ENCODE measurements at places on chromosomes 3 and 15.

DNA sequence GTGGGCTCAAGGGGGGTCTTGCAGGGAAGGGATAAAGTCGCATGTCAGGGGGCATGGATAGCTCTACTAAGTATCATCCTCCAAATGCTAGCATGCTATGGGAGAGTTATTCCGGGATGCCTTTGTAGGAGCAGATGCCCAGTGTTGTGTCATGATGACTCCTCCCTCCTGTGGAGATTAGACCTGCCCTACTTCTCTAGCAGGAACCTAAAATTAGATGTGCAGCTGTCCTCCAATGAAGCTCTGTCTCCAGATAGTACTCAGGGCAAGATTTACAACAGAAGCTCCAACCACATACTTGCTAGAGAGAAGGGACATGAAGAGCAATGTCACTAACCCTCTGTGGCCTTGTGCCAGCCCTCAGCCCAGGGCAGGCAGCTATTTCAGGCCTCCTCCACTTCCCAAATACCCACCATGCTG is 82.5 kb downstream of the AGBL1 start:
- no peak for DNase-seq

- DNase-seq: no peak
Observed at GRCh38 chr15:89780601-89781000, 4.5 kb downstream of the MESP2 start.

GRCh38 chr15:59537403-59537802 is 74.2 kb upstream of the GCNT3 start:
- no peak for DNase-seq

GRCh38 chr15:85489773-85490493 is 109.5 kb downstream of the AKAP13 start:
- no peak for DNase-seq

- DNase-seq: no peak
Observed at GRCh38 chr3:85760342-85760741, 801.6 kb downstream of the CADM2 start.

GRCh38 chr3:112472691-112473090 is 26.6 kb downstream of the BTLA start:
- DNase-seq: no peak

DNA sequence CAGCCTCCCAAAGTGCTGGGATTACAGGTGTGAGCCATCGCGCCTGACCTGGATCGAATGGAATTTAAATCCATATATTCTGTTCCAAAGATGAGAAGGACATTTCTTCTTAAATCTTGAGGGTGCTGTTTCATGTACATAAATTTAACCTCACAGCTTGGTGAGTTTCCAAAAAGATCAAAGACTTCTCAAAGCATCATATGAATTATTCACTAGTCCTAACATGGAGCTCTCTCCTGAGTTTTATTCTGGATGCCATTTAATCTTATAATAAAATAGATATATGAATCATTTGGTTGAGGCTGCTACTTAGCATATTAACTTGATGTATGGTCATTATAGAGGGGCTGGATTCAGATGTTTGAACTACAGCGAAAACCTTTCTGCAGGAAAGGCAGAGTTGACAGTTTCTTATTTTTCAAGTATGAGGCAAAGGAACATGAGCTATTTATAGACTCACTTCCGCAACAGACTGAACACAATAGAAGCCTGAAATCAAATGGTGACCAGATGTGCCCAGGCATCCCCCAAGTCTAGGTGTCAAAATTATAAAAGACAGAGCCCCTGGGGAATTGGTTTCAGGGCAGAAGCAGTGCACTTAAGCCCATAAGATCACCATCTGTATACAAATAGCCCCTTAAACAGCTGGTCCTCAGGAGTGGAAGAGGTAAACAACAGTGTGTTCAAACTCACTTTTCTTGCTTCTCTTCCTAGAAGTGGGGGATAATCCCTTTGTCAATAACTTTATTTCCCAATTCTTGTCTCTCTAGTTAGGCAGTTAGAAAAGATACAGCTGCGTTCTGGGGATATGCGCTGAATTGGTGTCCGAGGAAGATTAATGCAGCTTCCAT is 29.7 kb downstream of the STARD9 start:
- no peak for DNase-seq

DNA sequence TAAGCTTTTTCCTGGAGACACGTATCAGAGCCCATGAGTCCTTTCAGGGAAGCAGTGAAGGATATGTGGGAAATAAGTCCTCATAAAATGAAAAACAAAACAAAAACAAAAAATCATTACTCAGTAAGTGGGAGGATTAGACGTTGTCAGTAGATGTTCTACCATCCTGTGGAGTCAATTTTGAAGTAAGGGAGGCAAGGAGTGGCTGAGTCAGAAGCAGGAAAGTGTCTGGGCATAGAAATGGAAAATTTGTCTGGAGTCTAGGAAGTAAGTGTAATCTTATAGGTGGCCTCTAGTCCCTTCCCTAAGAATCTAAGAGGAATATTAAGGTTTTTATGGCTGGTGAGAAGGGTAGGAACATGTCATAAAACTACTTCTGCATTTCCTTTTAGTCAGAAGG is 339.8 kb upstream of the SEMA6D start:
- DNase-seq: no peak

DNA sequence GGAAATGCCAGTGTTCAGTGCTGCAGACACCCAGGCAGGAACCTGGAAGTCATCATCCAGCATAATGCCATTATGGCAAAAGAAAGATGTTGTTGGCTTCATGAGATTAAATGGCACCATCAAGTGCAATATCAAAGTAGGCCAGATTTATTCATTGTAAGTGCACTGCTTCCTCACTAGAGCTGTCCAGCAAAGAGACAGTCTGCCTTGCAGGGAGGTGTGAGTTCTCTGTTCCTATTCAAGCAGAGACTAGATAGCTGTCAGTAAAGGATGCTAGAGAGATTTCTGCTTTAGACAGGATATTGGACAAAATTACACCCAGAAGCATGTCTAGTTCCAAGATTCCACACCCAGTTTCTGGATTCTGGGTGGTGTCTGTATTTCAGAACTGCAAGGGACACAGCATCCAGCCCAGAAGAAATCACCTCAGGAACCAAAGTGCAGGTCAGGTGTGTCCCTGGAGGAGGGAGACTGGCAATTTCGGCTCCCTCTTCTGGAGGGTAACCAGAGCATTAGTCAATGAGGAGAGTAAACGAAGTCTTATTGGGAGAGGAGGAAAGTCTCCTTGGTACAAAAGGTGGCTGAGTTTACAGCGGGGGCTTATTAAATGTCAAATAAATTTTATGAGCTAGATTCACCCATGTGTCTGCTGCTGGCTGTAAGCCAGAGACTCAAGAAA is 377.3 kb downstream of the EPHB1 start:
- no peak for DNase-seq

GRCh38 chr3:27638594-27638993 is 83.5 kb downstream of the EOMES start:
- no peak for DNase-seq

- no peak for DNase-seq
Observed at GRCh38 chr3:107661447-107662123, 138.8 kb downstream of the BBX start.

DNA sequence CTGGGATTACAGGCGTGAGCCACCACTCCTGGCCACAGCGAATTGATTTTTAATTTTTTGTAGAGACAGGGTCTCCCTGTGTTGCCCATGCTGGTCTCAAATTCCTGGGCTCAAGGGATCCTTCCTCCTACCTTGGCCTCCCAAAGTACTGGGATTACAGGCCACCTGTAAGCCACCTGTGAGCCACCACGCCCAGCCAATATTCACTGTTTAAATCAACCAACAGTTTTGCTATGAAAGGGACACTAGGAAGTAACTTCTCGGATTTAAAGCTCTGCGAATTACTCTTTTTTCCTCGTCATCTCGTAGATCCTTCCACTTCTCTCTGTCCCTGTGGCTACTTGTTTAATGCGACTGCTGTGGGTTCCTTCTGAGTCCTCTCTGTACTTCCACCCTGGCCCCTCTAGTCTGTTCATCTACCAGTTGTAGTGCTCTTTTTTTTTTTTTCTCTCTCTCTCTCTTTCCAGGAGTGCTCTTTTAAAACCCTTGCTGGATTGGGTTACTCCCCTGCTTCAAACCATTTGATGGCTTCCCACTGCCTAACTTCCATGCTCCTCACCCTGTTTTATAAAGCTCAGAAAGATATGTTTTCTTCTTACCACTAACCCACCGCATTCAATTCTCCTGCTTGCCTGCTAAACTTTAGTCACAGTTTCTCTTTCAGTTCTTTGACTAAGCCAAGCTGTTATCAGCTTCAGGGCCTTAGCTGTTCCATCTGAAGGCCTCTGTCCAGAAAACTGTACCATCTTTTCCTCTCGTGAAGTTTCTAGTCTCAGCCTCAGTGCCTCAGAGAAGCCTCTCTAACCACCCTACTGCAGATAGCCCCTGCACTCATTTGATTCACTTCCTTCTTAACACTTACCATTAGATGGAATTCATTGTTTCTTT is 12.4 kb downstream of the RTF1 start:
- peak; percentile 25 for DNase-seq

- no peak for DNase-seq
Observed at GRCh38 chr3:197499427-197499826, 56.3 kb downstream of the BDH1 start.

GRCh38 chr3:152395764-152396163 is 127.0 kb downstream of the MBNL1 start:
- no peak for DNase-seq

DNA sequence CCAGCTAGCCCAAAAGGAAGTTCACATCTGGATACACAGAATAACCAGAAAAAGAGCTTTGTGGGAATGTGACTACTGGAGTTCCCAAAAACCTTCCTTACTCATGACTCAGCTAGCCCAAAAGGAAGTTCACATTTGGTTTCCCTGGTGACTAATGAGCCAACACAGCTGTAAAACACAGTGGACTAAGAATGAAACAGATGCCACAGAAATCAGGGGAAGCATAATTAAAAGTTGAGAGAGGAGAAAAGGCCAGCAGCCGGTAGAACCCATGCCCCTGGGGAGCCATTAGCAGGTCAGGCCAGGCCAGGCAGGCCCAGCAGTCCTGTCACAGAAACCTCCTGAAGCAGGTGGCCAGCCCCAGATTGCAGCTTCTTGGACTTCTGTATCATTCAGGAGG is 130.3 kb downstream of the GHSR start:
- DNase-seq: no peak

- no peak for DNase-seq
Observed at GRCh38 chr3:126152901-126153694, 27.3 kb downstream of the ALDH1L1 start.

- no peak for DNase-seq
Observed at GRCh38 chr3:45950686-45951600, 7.7 kb downstream of the CXCR6 start.

DNA sequence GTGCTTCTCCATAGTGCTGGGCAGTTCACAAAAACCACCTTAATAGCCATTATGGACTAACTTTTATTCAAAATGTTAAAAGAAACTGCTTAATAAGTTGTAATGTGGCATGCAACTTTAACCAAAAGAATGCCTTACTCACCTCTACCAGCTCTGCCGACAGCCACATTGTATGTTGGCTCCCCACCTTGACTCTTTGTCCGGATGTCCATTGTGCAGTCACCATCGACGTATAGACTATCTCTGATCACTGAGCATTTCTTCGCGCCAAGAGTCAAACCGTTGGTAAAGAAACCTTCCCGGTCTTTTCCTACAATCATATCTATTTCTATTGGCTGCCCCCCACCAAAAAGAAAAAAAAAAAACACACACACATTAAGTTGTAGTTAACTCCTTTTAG is 2.5 kb downstream of the PFN2 start:
- no peak for DNase-seq

DNA sequence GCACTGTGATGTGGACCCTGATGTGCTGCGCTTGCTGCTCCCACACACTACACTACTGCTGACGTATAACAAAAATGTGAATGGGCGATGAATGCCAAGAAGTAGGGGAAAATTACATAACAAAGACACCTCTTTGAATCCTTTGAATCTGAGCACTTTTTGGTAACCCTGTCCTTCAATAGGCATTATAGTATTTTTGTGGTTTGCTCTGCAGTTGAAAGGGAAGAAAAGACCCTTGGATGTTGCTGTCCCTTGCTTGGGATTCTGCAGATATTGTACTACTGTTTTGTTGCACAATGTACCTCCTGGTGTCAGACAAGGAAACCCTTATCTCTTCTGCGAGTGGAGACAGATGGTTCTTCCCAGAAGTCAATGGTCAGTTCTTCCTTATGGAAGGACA is 124.8 kb upstream of the UBE3A start:
- DNase-seq: no peak

- no peak for DNase-seq
Observed at GRCh38 chr3:143060906-143061305, 58.7 kb upstream of the CHST2 start.

GRCh38 chr3:25662736-25663320 is 1.9 kb downstream of the TOP2B start:
- no peak for DNase-seq

GRCh38 chr3:100076731-100077529 is 37.4 kb downstream of the FILIP1L start:
- no peak for DNase-seq

DNA sequence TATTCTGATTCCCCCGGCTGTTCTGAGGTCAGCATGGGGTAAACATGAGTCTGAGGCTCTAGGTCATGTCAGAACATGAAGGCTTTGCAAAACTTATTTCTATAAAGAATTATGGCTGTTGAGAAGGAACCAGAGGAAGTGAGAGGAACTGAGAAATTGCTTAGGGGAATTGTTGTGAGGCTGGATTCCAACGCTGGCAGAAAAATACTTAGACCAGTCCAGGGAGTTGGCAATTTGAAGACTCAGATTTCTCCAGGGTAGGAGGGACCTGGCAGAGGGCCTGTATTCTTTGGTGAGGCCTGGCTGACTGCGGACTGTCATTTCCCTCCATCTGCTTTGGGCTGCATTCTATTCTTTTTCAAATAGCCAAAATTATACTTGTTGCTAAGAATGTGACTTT is 155.5 kb downstream of the PLD1 start:
- DNase-seq: no peak

- no peak for DNase-seq
Observed at GRCh38 chr3:50165910-50166538, 10.9 kb downstream of the SEMA3F start.

DNA sequence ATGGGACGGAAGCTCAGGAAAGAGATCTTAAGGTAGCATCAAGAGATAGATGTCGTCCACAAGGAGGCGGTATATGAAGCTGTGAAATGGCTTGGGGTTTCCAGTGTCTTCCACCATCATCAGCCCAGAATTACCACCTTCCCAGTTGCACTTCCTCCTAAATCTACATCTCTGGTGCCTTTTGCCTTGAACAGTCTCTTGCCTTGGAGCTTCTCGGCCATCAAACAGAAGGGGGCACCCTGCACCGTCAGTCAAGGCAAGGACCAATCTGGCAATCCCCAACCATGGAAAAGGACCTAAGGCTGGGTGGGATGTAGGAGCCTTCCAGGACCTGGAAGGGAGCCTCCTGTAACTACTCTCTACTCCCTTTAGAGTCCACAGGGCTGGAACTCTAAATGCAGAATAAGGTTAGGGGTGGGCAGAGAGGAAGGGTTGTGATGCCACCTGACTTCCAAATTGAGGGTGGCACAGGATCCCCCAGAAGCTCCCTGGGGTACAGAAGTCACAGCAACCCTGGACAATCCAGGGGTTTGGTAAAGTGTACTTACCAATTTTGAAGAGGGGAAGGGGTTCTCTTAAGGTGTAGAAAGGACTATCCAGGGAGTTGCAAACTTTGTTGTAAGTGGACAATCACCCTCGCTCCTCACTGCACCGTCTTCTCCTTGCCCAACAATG is 1.0 kb upstream of the RYR3 start:
- no peak for DNase-seq
